ENCODE measurements at places on chromosomes 2 and 18.
A peak's percentile ranks its signal among the peaks of the same experiment; 100 is the strongest.

DNA sequence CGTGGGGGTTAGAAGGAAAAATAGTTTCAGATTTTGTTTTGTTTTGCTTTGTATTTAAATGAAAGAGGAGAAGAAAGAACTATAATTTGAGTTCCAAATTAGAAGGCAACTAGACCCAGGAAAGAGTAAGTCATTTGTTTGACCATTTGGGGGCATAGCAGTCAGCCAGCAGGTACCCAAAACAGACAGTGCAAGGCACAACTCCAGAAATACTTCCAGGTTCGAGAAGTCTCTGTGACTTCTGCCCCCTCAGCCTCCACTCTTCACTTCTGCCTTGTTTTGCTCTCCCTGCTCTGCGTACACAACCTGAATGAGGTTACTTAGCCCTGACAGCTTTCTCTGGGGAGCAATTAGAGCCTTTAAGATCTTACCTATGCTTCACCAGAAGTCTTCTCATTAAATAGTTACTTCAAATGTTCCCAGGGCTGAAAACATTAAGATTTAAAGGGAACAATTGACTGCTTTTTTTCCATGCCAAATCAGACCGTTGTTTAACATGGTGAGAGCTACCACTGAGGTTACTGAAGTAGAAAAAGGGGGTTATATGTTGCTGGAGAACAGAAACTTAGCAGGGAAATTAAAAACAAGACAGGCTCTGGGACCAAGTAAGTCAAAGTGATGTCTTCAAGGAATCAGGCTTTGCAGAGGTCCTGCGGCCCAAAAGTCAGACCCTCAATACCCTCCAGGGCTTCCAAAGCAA, 216.9 kb downstream of the BCL11A start:
- no peak for DNase-seq

GRCh38 chr2:207072571-207072970, 93.2 kb downstream of the KLF7 start:
- no peak for DNase-seq

DNA sequence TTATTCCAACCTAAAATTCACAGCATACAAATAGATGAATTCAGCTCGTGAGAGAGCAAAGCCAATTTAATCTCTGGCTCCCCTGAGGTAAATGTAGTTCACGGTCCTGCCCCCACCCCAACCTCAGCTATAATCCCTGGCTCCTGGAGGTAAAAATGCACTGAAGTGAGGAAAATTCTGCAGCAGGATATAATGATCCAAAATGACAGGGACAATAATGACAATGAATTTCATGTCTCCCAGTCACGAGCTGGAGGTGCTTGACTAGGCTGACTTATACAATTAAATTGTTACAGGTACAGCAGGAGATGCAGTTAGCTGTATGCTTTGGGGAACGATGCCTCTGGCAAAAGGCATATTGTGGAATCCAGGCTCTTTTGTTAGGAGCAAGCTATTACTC, 82.0 kb downstream of the GPD2 start:
- DNase-seq: no peak

DNA sequence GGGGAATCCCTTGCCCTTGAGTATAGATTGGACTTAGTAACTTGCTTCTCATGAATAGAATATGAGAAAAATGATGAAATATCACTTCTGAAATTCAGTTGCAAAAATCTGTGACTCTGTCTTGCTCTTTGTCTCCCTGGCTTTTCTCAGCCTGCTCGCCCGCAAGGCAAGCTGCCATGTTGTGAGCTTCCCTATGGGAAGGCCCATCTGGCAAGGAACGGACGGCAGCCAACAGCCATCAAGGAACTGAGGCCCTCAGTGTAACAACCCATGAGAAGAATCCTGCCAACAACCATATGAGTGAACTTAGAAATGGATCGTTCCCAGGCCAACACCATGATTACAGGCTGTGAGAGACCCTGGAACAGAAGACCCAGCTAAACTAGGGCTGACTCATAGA, 58.4 kb upstream of the PGAP1 start:
- no peak for DNase-seq

GRCh38 chr2:53609551-53609950, 158.1 kb upstream of the CHAC2 start:
- no peak for DNase-seq

- DNase-seq: peak; percentile 4
Measured at GRCh38 chr2:159939946-159940345, 122.5 kb downstream of the PLA2R1 start.

GRCh38 chr2:48717846-48718245, 37.7 kb downstream of the LHCGR start:
- DNase-seq: no peak

DNA sequence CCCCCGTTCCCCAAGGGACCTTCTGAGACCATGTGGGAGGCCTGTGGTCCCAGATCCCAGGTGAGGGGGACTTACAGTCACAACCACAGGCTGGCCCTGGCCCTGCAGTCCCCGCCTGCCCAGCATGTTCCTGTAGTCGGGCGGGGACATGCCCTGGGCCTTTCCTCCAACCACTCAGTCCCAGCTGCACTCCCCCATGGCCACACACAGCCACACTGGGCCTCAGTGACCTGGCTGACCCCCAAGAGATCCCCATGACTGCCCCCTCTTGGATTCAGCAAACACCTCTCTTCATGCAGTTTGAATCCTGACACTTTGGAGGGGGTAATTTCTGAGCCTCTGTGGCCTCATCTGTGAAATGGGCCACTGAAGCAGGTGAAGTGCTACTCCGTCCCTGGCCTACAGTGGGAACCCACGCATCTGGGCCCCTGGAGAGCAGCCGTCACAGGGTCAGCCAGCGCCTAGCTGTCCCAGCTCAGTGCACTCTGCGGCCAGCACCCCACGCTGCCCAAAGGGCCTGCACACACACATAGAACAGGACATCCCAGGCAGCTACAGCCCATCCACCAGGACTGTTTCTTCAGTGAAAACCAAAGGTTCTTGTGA, 12.7 kb upstream of the ARHGEF4 start:
- no peak for DNase-seq

GRCh38 chr18:51168960-51169662, 28.4 kb downstream of the MEX3C start:
- no peak for DNase-seq

DNA sequence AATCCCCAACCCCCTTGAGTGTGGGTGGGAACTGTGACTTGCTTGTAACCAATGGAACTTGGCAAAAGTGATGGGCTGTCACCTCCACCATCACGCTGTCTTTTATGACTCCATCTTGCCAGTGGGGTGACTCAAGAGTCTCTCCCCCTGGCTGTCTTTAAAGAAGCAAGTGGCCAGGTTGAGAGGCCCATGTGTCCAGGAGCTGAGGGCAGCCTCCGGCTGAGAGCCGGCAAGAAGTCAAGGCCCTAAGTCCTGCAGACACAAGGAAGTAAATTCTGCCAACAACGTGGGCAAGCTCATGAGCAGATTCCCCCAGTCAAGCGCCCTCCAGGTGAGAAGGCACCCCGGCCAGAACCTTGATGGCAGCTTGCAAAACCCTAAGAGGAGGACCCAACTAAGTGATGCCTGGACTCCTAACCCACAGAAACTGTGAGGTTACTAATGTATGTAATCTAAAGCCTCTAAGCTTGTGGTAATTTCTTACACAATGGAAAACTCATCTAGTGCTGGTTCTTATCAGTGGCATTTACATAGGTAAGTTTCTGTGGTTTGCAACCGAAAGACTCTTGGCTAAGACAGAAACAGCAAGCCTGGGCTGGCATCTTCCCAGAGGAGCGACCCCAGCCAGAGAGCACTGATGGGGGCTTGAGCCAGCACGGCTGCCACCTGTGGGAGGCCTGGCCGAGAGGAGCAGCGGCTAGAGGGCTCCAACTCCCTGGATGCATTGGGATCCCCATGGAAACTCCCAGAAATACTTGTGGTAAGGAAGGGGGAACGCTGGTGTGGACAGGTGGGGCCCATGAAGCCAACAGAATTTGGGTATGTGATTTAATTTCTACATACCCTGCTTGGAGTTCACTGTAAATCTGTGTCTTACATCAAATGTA, 49.3 kb downstream of the CIB4 start:
- no peak for DNase-seq

GRCh38 chr2:55786280-55786679, 92.6 kb upstream of the PNPT1 start:
- DNase-seq: no peak

DNA sequence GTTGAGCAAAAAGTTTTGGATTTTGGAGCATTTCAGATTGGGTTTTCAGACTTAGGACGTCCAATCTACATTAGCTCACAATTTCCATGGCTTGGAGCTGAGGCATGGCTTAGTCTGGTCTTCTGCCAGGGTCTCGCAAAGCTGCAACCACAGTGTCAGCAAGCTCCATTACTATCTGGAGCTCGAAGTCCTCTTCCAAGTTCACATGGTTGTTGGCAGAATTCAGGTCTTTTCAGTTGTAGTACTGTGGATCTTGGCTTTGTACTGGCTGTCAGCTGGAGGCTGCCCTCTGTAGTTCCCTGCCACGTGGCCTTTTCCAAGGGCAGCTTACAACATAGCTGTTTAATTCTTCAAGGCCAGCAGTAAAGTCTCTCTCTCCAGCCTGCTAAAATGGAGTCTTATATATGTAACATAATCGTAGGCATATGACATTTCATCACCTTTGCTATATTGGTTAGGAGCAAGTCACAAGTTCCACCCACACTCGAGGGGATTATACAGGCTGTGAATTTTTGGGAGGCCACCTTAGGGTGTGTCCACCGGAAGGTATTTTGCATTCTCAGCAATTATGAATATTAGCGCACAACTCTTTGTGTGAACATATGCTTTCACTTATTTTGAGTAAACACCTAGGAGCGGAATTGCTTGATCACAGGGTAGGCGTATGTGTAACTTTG, 41.5 kb upstream of the EPC2 start:
- DNase-seq: no peak

Data from NCI-H1436 (cell line).